Natural killer cell (primary cell): ENCODE measurements at places on chromosomes 2 and 18. TPM values are rescaled to one million over a fixed set of nuclear protein-coding genes. Genes with fewer than 3 reads are reported as not detected.

Gene EPAS1
- 3.6 TPM for total RNA-seq

Gene VWC2L
- not detected for total RNA-seq

Gene IL37
- total RNA-seq = not detected

Gene NOSTRIN
- total RNA-seq = not detected

Gene ALPP
- not detected for total RNA-seq

Gene SPP2
- not detected for total RNA-seq

Gene CHRNG
- not detected for total RNA-seq

Gene OR6B3
- total RNA-seq = not detected
